ENCODE measurements at places on chromosomes 1 and 21.

DNA sequence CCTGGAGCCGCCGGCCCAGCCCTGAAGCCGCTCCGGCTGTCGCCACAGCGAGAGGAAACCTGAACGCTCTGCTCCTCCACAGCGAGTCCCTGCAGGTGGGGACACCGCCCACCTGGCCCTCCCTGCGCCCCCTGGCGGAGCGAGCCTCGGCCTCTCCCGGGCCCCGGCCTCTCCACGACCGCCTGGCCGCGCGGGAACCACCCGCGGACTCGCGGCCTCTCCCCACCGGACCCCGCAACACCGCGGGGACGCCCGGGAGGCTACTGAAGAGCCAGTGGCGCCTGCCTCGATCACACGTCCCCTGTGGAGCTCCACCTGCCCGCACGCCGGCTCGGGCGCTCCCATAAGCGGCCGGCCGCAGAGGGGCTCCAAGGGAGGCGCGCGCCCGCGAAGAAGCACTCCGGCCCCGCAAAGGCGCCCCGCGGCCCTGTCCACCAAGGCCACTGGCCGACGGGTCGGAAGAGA, 109.6 kb downstream of the KCNN3 start:
- DNase-seq = peak; percentile 77

DNA sequence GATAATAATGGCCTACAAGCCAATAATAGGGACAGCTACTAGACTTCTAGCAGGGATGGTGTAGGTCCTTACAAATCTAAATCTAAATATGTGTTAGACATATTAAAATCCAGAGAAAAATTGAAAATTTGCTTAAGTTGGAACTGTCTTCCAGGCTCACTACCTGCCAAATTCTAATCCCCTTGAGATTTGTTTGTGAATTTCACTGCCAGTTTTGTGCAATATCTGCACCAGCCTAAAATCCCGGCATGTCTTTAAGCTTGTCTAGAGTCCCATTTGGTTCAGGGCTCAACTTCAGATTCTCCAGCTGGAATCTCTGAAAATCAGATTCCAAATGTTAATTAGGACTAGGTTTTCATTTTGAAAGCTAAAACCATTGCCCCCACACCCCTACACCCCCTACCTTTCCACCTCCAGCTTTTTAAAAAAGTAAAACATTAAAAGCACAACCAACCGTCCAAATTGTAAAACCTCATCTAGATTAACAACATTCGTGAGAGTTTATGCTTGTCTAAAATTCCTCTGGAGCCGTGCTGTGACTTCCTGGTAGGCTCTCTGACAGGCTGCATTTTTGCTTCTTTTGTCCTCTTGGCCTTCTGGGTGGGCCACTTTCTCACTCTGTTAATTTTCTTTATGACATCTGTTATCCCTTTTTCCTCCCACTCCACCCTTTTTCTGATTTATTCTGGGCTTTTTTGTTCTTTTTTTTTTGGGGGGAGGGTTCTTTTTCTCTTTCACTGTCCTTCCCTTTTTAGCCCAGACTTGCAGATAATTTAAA, 348.7 kb downstream of the PAPPA2 start:
- no peak for DNase-seq

- DNase-seq = no peak
These were observed 50.5 kb upstream of the ERO1B start for GRCh38 chr1:236332092-236332758.

GRCh38 chr1:53982763-53983104, 35.3 kb downstream of the LDLRAD1 start:
- no peak for DNase-seq

- DNase-seq = no peak
These were observed 2.8 kb downstream of the SKI start for GRCh38 chr1:2230781-2231531.

GRCh38 chr1:202029171-202029665, 18.8 kb downstream of the ELF3 start:
- no peak for DNase-seq

DNA sequence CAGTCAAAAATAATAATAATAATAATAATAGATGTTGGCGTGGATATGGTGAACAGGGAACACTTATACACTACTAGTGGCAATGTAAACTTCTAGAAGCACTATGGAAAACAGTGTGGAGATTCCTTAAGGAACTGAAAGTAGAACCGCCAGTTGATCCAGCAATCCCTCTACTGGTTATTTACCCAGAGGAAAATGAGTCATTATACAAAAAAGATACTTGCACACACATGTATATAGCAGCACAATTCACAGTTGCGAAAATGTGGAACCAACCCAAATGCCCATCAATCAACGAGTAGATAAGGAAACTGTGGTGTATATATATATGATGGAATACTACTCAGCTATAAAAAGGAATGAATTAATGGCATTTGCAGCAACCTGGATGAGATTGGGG, 176.0 kb downstream of the PLPP3 start:
- DNase-seq = no peak

GRCh38 chr1:63690966-63691700, 82.7 kb upstream of the ROR1 start:
- DNase-seq = no peak

Data from activated naive CD4-positive, alpha-beta T cell (primary cell).